ENCODE measurements at places on chromosomes 12 and 14. TPM values are rescaled to one million over a fixed set of nuclear protein-coding genes. Genes with fewer than 3 reads are reported as not detected.

FGF6 gene
- 4.0 TPM for total RNA-seq

KSR2 gene
- total RNA-seq, result 0.10 TPM

COX8C gene
- not detected for total RNA-seq

FAM222A gene
- 1.4 TPM for total RNA-seq

DLST gene
- total RNA-seq, result 68.8 TPM
